ENCODE measurements at places on chromosomes 1 and 21.
A peak's percentile ranks its signal among the peaks of the same experiment; 100 is the strongest.

- DNase-seq = no peak
Observed at GRCh38 chr21:28747464-28747863, 245.2 kb downstream of the LTN1 start.

- DNase-seq = no peak
Observed at GRCh38 chr1:227948493-227949260, 945 bp upstream of the WNT9A start.

- no peak for DNase-seq
Observed at GRCh38 chr1:157882580-157882979, 41.0 kb upstream of the CD5L start.

- DNase-seq = no peak
Observed at GRCh38 chr1:168637350-168637991, 61.1 kb downstream of the XCL1 start.

GRCh38 chr1:14733048-14733778 is 134.7 kb downstream of the KAZN start:
- no peak for DNase-seq

DNA sequence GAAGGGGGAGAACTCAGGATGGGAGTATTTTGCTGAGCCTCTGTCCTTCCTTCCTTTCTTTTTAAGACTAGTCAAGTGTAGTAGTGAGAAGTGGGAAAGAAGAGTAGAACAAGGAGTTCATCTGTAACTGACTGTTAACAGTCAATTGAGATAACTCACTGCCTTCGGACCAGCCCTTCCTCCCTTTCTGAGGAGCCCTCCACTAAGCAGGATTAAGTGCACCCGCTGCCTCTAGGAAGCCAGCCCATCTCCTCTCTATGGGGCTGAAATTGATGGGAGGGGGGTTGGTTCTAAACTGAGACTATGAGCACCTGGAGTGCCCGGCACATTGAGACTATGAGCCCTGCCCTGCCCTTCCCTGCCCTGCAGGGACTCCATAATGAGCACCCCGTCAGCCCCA is 72.7 kb upstream of the TINAGL1 start:
- no peak for DNase-seq

- peak; percentile 46 for DNase-seq
Observed at GRCh38 chr21:16305686-16306085, 575.9 kb downstream of the USP25 start.

DNA sequence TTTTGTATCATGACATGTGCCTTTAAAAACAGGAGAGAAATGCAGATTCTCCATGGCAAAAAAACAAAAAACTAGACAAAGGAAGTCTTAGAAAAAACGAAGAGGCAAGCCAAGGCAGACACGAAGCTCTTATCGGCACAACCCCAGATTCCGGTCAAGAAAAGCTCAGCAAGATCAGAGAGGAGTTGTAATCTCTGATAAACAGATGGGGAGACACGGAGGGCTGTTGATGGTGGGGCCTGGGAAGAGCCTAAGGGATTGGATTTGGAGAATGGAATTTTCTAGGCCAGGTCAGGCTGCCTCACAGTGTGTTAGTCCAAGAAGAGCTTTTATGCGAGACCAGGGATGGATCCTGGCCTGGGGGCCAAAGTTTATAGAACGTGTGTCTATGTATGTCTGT is 96.2 kb upstream of the AKT3 start:
- no peak for DNase-seq

DNA sequence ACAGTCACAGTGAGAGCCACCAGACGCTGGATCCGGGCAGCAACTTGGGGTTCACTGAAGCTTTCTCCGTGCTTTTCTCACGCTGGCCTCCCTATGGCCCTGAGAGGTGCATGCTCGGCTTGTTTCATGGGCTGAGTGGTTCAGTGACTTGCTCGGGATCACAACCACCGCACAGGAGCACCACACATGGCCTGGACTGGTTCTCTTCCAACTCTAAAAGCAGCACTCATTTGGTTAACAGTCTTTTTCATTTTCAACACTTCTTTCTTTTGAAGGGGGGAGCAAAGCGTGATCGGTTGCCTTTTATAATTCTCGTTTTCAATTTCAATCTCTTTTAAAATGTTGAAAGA is 26.2 kb downstream of the UBIAD1 start:
- no peak for DNase-seq

GRCh38 chr1:13774121-13774520 is 74.1 kb downstream of the PRDM2 start:
- DNase-seq = no peak

DNA sequence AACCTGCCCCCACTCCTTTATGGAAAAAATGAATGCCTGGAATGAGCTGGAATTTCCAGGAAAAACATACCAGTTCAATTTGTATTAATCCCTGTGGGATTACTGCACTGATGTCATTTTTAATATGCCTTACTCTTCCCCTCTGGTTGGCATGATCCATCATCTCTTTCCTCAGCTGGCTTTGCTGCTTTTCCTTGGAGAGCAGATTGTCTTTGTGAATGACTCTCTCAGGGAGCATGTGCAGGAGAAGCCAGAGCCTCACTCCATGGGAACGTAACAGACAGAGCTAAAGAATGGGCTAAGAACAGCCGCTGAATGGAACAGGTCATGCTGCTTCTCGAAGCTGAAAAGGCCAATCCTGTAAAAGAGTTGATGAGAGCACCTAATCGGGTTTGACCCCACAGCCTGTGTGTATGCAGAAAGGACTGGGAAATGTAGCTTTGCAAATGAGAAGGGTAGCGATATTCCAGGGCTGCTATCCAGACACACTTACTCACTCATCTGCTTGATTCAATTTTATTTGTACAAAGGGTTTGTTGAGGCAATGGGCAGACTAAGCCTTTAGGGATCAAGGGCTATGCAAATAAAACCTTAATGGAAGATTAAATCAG is 20.7 kb downstream of the PHC2 start:
- DNase-seq = peak; percentile 54

GRCh38 chr1:221716713-221717484 is 25.0 kb downstream of the DUSP10 start:
- no peak for DNase-seq

DNA sequence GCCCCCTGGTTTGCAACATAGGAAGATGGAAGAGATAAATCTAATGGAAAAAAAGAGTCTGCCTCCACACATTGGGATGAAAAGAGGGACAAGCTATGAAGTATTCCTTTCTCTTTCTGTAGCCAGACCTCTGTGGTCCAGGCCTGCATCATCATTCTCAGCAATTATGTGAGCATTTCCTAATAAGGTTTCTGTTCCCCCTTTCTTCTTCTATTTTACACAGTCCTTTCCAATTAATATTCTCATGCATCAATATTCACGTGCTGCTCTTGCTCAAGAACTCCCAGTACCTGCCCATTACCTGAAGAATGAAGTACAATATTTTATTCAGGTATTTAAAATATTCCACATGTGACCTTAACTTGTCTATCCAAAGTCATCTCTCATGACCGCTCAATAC is 8.2 kb upstream of the SLC30A1 start:
- no peak for DNase-seq

GRCh38 chr1:40310983-40311642 is 6.0 kb downstream of the COL9A2 start:
- no peak for DNase-seq

- no peak for DNase-seq
Observed at GRCh38 chr1:25874635-25875153, 814 bp downstream of the PAQR7 start.

GRCh38 chr21:29487154-29487553 is 188.4 kb downstream of the BACH1 start:
- peak; percentile 54 for DNase-seq

GRCh38 chr1:66335859-66336640 is 197.9 kb upstream of the SGIP1 start:
- no peak for DNase-seq

DNA sequence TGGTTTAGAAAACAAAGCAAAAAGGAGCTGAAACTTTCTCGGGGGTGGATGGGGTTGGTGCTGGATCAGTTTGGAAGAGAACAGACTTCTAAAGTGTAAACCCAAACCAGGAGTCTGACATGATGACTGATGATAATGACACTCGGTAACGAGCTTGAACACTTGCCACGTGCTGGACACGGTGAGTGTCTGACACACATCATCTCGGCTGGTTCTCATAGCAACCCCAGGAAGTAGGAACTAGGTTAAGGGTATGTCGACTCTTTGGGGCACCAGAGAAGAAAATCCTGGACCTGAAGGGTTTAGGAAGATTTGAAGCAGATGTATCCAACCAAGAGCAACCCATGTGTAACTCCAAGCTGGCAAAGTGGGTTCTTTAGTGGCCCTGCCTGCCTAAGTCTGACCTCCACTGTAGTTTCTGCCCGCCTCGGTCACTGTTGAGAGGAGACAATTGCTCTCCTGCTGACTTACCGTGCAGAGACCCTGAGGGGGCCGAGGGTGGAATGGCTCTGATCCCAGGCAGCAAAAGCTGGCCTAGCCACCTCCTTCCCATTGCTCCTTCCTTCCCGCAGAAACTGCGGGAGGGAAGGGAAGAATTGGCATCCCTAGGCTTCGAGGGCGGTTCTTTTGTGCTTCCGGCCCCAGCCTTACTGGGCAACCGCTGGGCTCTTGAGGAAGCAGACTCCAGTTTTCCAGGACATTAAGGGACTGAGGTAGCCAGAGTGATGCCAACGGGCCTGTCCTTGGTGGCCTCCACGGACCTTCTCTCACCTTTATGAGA is 156.0 kb downstream of the TOMM20 start:
- no peak for DNase-seq

DNA sequence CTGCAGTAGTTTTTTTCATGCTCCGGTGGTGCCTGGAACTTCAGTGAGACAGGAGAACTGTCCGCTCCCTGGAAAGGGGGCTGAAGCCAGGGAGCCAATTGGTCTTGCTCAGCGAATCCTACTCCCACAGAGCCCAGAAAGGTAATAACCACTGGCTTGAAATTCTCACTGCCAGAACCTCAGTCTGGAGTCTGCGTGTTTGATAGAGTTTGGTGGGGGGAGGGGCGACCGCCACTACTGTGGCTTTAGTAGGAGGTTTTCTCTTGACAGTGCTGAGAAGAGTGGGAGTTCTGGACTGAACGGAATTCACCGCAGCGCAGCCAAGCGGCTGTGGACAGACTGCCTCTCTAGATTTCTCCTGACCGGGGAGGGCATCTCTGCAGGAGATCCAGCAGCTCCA is 8.0 kb upstream of the OR2M3 start:
- no peak for DNase-seq

DNA sequence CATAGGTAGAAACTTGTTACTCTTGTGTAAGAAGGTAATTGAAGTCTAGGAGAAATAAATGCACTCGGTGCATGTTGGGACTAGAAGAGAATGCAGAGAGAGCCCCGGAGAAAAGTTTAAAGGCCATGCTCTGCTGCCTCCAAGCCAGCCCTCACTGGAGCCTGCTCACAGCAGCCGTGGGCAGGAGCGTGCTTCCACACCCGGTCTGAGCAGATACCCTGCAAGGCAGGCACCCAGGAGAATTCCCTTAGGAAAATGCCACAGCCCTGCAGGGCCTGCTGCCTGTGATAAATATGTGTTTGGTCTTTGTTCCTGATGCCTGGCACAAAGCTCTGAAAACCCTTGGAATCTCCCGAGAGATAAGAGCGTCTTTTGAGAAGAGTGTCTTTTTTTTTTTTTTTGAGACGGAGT is 22.8 kb downstream of the C2CD2 start:
- no peak for DNase-seq

GRCh38 chr1:112674440-112674985 is at the start of gene MOV10:
Gene MOV10, plus strand, starts transcription at chr1:112674659. Its CDS starts 254 bp downstream, at chr1:112674913.
- peak; percentile 51 for DNase-seq

- DNase-seq = no peak
Observed at GRCh38 chr1:225954753-225955152, 13.7 kb upstream of the LEFTY2 start.

GRCh38 chr1:5067246-5067645 is 412.8 kb downstream of the AJAP1 start:
- DNase-seq = no peak

DNA sequence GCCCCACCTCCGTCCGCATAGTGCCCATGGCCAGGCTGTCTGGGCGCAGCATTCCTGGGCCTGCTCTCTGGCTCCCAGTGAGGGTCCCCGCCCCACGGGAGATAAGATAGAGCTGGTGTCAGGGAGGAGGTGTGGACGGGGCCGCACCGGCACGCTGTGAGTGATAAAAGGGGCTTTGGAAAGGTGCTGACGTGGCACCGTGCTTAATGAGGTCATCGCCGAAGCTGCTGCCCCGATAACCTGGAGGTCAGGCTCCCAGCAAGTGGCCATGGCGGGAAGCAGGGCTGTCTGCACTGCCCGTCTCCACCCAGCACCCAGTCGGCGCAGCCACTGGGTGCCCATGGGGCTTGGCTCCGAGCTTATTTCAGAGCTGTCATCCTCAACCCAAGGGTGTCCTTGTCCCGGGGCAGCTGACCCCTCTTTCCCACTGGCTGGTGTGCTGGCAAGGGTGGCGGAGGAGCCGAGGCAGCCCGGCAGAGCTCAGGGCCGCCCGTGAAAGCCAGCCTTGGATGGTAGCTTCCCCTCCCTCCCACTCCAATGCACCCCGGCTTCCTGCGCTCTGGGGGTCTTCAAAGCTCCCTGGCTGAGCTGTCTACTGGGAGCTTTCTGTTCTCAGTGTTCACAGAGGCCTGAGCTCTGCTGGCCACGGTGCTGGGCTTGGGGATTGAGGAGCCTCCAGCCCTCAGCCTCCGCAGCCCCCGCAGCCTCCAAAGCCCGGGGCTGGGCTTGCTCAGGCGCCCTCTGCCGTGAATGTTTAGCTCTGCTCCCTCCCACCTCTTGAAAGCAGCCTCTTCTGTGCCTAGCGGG is 105.1 kb upstream of the ARHGEF16 start:
- DNase-seq = no peak

- peak; percentile 62 for DNase-seq
Observed at GRCh38 chr1:110634455-110635311, 28.5 kb upstream of the KCNA2 start.

DNA sequence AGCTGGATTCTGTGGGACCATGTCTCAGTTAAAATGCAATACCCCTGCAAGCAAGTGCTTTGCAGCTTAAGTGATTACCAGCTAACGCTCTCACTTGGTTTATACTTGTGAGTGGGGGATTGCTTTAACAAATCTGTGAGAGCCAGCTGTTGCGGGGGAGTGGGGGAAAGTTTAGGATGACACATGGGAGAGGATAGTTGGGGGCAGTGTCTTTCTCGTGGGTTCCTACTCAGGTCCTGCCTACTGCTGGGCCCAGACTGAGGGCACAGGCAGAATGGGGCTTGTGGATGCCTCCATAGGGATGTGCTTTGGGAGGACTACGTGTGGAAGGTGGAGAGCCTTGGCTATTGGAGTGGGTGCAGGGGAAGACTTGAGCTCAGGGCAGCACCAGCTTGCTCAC is 60.1 kb downstream of the ELK4 start:
- no peak for DNase-seq

GRCh38 chr1:54580856-54581550 is 33.0 kb downstream of the ACOT11 start:
- no peak for DNase-seq

- peak; percentile 91 for DNase-seq
Observed at GRCh38 chr1:32612189-32612881, 38.0 kb downstream of the ZBTB8OS start.

- no peak for DNase-seq
Observed at GRCh38 chr1:203567596-203567995, 59.0 kb upstream of the ATP2B4 start.

GRCh38 chr1:248622570-248623001 is 12.3 kb downstream of the OR2T11 start:
- DNase-seq = no peak
